ENCODE measurements at places on chromosomes 5 and 9.

DNA sequence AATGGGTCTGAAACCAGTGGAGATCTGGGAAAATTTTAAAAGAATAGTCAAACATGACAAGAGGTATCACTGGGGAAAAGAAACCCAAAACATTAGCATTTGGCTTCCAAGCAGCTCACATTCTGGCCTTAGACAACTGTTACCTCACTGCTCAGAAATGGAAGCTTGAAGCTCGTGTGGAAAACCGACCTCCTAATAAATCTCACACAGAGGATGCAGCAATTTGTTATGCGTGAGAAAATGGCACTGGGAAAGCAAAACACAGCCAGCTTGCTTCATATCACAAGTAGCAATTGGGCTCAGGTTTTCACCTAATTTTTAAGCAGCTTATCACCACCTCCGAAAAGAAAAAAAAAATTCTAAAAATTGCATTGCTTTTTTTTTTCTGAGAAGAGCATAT lies 103.3 kb upstream of the TAS2R1 start:
- DNase-seq = no peak

GRCh38 chr5:180804129-180804618 lies 1.6 kb upstream of the MGAT1 start:
- no peak for DNase-seq

DNA sequence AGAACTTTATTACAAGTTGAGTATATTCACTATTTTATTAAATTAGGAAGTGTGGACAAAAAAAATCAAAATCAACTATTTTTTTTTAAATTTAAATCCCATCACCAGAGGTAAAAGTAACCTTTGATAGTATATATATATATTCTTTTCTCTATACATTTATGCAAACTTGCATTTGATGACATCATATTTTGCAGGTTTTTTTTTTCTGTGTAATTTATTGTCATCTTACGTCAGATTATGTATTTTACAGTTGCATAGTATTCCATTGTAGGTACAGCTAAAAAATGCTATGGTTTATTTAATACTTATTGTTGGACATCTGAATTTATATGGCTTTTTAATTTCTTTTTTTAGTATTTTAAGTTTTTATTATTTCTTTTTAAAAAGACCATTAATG lies 25.5 kb downstream of the APC start:
- no peak for DNase-seq

GRCh38 chr9:110168486-110168885 lies 39.5 kb downstream of the C9orf152 start:
- no peak for DNase-seq

- DNase-seq = no peak
Observed at GRCh38 chr5:142697356-142698255, 11.7 kb upstream of the FGF1 start.

DNA sequence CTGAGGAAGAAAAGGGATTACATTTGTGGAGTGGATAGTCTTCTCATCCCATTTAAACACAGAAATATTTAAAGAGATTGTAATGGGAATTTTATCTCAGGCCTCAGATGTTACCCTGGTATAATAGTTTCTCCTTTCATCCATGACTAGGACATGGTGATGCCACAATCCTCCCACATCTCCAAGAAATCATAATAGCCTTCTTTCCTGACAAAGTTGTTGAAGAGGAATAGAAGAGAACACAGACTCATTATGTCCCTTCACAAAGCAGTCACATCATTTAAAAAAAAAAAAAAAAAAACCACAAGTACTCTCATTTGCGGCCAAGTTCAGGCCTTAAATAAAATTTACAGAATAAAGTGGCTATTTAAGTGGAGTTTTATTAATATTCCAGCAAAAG lies 359.6 kb downstream of the DEPDC1B start:
- DNase-seq = no peak

DNA sequence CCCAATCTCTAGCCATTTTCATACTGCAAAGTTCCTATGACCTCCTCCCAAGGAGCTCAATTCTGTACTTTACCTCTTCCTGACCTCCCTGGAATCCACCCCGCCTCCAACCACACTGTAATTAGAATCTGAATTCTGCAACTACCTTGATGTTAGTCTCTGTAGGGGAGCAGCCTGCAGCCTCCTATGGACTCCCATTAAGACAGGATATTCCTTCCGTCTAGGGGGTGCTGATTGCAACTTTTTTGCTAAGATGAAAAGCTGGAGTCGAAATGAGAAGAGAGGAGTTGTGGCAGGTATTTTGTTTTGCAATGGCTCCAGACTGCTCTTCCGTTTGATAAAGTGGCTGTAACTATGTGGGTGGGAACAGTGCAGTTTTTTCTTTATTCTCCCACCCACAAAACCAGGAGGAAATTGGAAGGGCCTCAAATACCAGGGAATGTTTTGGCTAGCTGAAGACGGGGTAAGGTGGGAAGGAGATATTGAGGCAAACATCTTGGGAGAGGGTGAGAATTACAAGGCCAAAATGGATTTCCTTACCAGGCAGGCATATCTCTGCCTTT lies 23.8 kb downstream of the ANXA2R start:
- DNase-seq = no peak

GRCh38 chr5:79030663-79031484 lies 38.6 kb downstream of the DMGDH start:
- no peak for DNase-seq

- DNase-seq = no peak
Observed at GRCh38 chr9:135864447-135865049, 42.8 kb downstream of the CAMSAP1 start.

DNA sequence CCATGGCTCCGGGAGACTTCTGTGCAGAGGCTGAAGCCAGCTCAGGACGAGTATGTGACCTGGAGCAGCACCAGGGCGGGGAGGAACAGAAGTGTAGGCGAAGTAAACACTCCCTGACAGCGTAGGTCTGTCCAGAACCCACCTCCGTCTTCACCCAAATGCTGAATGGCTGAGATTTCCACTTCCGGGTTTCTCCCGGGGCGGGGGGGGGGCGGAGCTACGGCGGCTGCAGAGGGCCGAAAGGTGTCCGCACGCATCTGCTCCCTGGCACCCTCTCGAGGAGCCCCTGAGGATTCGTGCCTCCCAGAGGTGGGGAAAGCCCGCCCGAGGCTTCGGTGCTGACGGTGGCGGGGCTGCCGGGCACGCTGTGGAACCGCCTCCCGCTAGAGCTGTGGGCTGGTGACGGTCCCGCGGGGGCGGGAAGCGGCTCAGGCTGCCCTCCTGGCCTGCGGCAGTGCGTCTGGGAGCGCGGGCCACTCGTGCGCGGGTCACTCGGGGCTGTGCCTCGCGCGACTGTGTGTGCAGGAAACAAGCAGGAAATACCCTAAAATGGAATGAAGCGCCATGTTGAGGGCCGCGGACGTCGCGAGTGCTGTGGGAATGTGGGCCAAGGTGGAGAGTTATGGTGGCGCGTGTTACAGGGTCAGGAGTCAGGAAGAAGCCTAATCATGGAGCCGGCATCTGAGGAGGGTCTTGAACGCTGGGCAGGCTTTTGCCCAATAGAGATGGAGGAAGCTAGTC lies 1425.4 kb downstream of the FOXD4L5 start:
- DNase-seq = no peak

- DNase-seq = no peak
Observed at GRCh38 chr5:18379189-18379588, 744.9 kb downstream of the TAF11L14 start.

GRCh38 chr5:173001229-173001841 lies 17.8 kb downstream of the ATP6V0E1 start:
- DNase-seq = no peak

- no peak for DNase-seq
Observed at GRCh38 chr5:6115852-6116251, 262.5 kb downstream of the MED10 start.

DNA sequence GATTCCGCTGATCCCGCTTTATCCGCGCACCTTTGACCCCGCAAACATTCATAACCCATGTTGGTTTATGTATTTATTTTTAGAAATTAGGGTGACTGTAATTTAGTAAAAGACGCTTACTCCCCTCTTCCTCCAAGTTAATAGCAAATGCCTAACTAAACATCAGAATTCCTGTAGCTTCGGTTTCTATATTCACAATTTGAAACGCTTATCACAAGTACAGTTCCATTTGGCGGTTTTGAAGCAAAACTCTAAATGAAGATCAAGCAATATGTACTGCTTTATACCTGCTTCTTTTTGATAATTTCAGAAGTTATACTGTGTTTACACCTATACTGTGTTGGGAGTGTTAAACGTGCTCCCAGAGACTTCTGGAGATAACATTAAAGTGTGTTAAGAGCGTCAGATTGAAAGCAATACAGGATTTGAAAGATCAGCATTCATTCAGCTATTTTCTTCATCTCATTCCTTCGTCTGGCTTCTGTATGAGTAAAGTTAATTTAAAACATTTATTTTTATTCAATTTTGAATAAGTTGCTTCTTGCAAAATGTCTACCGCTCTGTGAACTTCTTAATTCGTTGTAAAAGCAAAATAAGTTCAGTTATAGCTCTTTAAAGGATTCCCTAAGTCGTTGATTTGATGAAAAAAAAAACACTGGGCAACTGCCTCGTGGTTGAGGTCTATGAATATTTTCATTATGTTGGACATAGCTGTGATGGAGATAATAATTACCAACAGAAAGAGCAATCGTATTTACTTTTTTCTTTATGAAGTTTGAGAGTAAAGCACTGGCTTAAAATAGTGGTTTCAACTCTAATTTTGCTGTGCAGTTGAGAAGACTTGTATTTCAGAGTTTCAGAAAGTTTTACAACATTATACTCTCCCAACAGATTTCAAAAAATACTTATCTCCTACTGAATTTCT lies 2.5 kb downstream of the PRDM6 start:
- no peak for DNase-seq

GRCh38 chr5:28880936-28881335 lies 1842.5 kb upstream of the CDH9 start:
- DNase-seq = no peak

DNA sequence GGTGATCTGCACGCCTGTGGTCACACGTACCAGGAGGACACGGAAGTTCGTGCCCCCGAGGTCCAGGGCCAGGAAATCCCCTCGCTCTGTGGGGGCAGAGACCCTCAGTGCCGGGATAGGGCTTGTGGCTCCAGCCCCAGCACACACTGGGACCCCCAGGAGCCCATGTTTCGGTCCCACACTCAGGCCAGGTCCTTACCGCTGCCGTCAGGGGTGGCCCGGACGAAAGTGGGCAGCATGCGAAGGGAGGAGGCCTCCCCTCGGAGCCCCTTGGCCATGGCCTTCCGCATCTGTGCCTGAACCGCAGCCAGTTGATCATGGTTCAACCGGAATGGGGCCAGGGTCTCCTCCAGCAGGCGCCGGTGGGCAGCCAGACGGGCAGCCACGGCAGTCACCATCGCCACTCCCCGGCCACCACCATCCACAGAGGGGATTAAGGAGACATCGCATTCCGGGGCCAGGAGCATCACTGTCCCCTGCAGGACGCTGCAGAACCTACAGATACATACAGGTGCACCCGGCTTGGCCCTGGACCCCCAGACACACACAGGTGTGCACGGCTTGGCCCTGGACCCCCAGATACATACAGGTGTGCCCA lies 11.8 kb downstream of the HK3 start:
- no peak for DNase-seq

DNA sequence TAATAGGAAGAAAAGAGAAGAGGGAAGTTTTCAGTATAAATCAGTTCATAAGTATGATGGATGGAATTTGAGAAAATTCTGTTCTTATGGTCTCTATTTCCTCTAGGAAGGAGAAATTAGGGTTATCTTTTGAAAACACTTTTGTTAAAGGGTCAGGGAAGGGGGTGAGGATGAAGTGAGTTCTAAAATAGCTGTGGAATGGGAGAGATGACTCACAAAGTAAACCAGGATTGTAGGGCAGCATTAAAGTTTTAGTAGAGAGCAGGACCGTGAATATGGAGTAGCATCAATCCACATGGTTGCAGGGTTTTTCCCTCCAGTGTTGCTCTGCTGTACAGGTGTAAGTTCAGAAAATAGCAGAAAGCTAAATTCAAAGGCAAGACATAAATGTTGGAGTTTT lies 32.4 kb downstream of the MUSK start:
- DNase-seq = no peak

DNA sequence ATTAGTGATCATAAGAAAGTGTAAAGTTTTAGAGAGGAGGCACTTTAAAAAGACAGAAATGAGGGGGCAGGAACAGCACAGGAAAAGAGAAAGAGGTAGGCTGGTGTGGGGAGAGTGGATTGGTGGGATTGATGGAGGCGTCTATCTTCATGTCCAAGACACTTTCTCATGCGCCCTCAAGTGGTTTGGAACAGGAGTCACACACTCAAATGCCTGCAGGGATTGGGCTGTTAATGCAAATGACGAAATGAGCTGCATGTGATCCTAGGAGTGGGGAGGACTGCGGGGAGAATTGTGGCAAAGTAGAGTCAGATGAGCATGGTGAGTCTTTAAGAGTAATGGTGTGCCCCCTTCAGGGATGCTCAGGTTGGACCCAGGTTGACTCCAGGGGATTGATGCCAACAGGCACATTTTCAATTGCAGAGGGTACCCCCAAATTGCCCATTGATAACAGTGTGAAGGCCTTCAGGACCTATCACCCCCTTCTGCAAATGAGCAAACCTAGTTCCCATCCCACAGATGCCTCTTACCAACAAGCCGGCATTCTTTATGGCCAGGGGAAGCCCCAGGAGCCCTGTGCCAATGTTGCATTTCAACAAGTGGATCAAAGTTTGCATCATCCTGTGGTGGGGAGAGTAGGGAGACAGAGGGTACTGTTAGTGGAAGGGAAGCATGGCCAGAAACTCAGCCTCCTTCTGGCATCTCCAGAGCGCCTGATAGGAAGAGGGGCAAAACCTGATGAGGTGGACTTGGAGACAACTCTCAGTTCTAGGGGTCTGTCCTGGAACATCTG lies 5.3 kb downstream of the SLC36A3 start:
- DNase-seq = no peak

DNA sequence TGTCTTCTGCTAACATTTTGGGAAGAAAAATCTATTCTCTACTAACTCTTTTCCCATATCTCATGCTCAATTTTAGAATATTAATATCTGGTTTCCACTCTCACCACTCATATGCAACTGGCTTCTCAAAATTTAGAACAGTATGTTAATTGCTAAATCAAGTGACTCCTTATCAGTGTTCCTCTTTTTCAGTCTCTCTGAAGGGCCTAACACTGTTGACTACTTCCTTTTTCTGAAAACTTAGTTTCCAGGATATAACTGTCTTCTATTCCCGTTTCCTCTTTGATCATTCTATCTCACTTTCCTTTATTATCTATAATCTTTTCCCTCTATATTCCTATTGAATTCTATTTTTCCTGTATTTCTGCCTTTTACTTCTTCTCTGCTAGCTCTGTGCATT lies 1717.2 kb upstream of the C9orf72 start:
- no peak for DNase-seq

DNA sequence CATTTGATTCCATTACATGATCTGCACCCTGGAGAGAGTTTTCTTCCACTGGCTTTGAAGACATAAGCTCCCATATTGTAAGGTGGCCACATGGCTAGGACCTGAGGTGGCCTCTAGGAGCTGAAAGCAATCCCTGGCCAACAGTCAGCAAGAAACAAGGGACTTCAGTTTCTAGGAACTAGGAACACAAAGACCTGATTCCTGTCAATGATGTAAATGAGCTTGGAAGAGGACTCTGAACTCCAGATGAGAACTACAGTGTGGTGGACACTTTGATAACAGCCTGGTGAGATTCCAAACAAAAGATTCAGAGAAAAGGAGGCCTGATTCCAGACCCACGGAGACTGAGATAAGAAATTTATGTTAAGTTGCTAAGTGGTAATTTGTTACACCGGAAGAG lies 129.0 kb downstream of the MCTP1 start:
- no peak for DNase-seq

- DNase-seq = no peak
Observed at GRCh38 chr5:44801992-44802391, 6.8 kb upstream of the MRPS30 start.
